ENCODE measurements at places on chromosomes 12 and 14. TPM values are rescaled to one million over a fixed set of nuclear protein-coding genes. Genes with fewer than 3 reads are reported as not detected.

- no peak for DNase-seq
Measured at GRCh38 chr12:45329238-45329637, 113.3 kb downstream of the ANO6 start.

DNA sequence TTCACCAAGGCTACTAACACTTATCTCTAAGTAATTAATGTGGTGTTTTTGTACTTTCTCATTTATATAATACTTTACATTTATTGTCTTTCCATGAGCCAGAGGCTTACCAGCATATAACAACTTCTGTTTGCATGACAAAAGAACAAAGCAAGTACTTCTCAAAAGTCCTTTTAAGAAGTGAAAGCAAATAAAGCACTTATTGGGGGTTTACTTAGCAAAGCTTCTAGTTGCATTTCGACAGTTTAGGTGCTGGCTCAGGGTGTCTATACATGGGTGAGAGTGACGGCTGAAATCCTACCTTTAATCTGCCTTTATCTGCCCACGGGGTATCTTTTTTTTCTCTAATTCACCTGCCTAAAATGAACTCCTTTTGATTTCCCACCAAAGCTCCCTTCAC is 21.0 kb upstream of the DCN start:
- DNase-seq: no peak

GRCh38 chr14:24705840-24706239 is 71.8 kb upstream of the GZMB start:
- no peak for DNase-seq

GRCh38 chr12:104056419-104056972 is 6.5 kb upstream of the GLT8D2 start:
- peak; percentile 26 for DNase-seq

SYCP3 gene
- polyA plus RNA-seq: 2.0 TPM

TDRD9 gene
- polyA plus RNA-seq: 0.93 TPM

GRCh38 chr14:53962953-53963319 is 6.3 kb upstream of the BMP4 start:
- no peak for DNase-seq

NRL gene
- polyA plus RNA-seq: 0.97 TPM

GLIPR1L1 gene
- 0.75 TPM for polyA plus RNA-seq

KRT72 gene
- polyA plus RNA-seq: 0.17 TPM

DNA sequence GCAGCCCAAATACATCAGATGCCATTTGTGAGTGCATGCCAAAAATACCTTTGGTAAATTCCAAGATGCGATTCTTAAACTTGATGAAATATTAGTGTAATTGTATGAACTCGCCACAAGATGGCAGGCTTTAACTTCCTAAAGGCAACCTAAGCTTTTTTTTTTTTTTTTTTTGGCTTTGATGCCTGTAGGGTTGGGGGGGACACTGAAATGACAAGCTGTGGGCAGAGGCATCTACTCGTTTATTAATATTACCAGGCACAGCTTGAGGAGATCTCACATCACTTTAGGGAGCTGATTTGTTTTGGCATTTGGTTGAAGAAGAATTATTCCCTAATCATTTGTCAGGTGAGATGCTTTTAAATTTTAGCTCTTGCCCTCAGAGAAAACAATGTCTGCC is 126.7 kb upstream of the CCDC196 start:
- peak; percentile 33 for DNase-seq

CAPZA3 gene
- polyA plus RNA-seq: 2.1 TPM

- peak; percentile 80 for DNase-seq
Measured at GRCh38 chr12:89225808-89226411, 126.4 kb downstream of the DUSP6 start.

GRCh38 chr14:100293497-100294212 is 12.6 kb downstream of the SLC25A29 start:
- peak; percentile 24 for DNase-seq

- DNase-seq: no peak
Measured at GRCh38 chr14:61176686-61177085, 104.5 kb downstream of the TMEM30B start.

FKBP3 gene
- polyA plus RNA-seq: 95.7 TPM

DEPDC4 gene
- polyA plus RNA-seq: 9.8 TPM

DNA sequence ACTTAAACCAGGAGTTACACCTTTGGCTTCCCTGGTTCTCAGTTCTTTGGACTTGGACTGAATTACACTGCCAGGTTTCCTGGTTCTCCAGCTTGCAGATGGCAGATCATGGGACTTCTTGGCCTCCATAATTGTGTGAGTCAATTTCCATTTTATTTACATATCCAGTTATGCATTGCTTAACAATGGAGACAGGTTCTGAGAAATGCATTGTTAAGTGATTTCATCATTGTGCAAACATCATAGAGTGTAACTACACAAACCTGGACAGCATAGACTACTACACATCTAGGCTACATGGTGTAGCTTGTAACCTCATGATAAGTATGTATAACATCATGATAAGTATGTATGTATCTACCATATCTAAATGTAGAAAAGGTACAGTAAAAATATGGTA is 276.1 kb upstream of the BTG1 start:
- no peak for DNase-seq

Measured in left lung (tissue), 14 donors.